ENCODE measurements at places on chromosomes 16 and 17. TPM values are rescaled to one million over a fixed set of nuclear protein-coding genes. Genes with fewer than 3 reads are reported as not detected.

DNA sequence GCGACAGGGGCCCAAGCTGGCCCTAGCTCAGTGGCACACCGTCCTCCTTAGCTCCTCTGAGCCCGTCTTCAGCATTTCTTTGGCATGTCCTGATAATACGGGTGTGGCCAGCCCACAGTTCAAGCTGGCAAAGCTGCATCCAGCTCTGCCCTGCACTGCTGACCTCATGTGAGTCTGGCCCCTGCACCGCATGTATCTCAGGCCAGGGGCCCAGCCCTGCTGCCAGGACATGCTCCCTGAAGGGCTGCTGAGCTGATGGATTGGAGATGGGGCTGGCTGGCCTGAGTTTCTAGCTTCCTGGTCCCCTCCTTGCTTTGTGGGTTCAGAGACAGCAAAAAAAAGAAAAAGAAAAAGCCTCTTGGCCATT lies 2.4 kb downstream of the DOC2B start:
- peaks cover 76% of the 10 kb centered on the region for H3K27me3 ChIP-seq
- H3K36me3 ChIP-seq: no peaks in the 10 kb centered on the region
- no peak overlapping the region for H3K27ac ChIP-seq
- peaks cover 13% of the 10 kb centered on the region for H3K4me1 ChIP-seq
- DNase-seq: no peak
- H3K4me3 ChIP-seq: no peak overlapping the region

GRCh38 chr16:22728167-22728836 lies 85.7 kb upstream of the HS3ST2 start:
- H3K36me3 ChIP-seq: no peaks in the 10 kb centered on the region
- DNase-seq: no peak
- no peak overlapping the region for H3K27ac ChIP-seq
- H3K4me1 ChIP-seq: peaks cover 8% of the 10 kb centered on the region

DNA sequence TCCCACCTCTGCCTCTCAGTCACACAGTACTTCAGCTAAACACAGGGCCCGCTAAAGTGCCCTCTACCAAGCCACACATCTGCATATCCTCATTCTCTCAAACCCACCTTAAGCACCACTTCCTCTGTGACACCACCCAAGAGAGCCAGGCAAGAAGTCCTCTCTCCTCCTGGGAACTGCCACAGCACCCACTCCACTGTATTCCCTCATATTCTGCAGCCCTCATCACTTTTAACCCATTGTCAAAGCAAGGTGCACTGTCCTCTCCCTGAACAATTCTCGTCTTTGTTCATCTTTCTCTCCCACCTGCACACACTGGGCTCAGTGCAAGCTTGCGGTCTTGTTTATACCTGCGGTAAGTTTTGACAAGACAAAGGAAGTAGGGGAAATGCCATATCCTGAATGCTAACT lies 13.6 kb downstream of the CHD9 start:
- no peaks in the 10 kb centered on the region for H3K27me3 ChIP-seq
- no peak overlapping the region for H3K4me3 ChIP-seq
- no peak overlapping the region for H3K27ac ChIP-seq
- DNase-seq: peak; percentile 28

DNA sequence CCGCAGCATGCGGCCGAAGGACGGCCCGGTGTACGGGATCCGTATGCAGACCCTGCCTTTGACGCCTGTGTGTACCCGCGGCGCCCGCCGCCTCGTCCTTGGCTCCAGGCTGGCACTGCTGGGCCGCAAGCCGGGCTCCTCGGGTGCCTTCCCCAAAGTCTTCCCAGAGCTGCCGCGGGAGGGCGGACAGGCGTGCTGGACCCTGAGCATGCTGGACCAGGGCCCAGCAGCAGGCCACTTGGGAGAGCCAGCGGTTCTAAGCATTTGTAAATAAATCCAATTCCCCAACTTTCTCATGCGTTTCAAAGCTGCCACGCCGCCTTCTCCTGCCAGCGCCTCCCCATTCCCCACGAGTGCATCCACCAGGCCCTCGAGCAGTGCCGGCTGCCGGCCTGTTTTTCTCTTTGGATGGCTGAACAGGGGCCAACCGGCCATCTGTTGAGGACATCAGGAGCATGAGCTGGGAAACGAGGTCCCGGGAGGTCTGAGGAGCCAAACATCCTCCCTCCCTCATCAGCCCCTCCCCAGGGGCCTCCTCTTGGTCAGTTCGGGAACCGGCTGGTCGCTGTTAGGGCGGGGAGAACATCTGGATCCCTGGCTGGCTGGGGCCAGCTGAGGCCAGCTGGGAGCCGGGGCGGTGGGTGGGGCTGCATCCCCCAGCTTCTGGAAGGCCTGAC lies 20.5 kb upstream of the PABPN1L start:
- peak overlapping the region; percentile 19 for H3K27ac ChIP-seq
- peak; percentile 65 for DNase-seq
- H3K4me3 ChIP-seq: no peak overlapping the region
- no peaks in the 10 kb centered on the region for H3K27me3 ChIP-seq
- H3K36me3 ChIP-seq: no peaks in the 10 kb centered on the region
- H3K4me1 ChIP-seq: peaks cover 16% of the 10 kb centered on the region

DNA sequence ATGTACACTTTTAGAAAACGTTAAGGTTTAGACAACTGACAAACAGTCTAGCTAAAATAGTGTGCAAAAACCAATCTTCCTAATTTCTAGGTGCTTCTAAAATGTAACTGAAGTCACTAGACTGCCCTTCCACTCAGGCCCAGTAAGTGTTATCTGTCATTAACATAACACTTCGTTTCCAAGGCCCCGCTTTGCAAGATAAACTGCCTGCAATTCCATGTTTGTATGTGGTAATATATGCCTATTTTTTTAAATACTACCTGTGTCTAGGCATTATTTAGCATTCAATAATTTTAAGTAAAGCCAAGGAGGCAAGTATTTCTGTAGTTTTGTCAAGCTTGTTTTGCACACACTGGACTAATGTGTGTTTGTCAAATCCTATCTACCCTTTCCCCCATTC lies 3.2 kb downstream of the USP32 start:
- H3K27ac ChIP-seq: no peak overlapping the region
- no peak overlapping the region for H3K4me3 ChIP-seq
- DNase-seq: no peak
- H3K4me1 ChIP-seq: peaks cover 49% of the 10 kb centered on the region

GRCh38 chr17:42780851-42781638 lies 635 bp downstream of the WNK4 start:
- H3K4me1 ChIP-seq: peaks cover 32% of the 10 kb centered on the region
- DNase-seq: no peak
- peak overlapping the region; percentile 69 for H3K4me3 ChIP-seq
- no peaks in the 10 kb centered on the region for H3K36me3 ChIP-seq

- no peaks in the 10 kb centered on the region for H3K27me3 ChIP-seq
- no peak overlapping the region for H3K4me3 ChIP-seq
- H3K4me1 ChIP-seq: no peaks in the 10 kb centered on the region
- no peaks in the 10 kb centered on the region for H3K36me3 ChIP-seq
Observed at GRCh38 chr16:50528820-50529219, 19.4 kb upstream of the NKD1 start.

GRCh38 chr16:71600822-71601221 lies 23.9 kb upstream of the TAT start:
- no peak for DNase-seq
- H3K36me3 ChIP-seq: no peaks in the 10 kb centered on the region
- H3K4me3 ChIP-seq: no peak overlapping the region
- no peak overlapping the region for H3K27ac ChIP-seq
- H3K4me1 ChIP-seq: no peaks in the 10 kb centered on the region
- H3K27me3 ChIP-seq: no peaks in the 10 kb centered on the region

DNA sequence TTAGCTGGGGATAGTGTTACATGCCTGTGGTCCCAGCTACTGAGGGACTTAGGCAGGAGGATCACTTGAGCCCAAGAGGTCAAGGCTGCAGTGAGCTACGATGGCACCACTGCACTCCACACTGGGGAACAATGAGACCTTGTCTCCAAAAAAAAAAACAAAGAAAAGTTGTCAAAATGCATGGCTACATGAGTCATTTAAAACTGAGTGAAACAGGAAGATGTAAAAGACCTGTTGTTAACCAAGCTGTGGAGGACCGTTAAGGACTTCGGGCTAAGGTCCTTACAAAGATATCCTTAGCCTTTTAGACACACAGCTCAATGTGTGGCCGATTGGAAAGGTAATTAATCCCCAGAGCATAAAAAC lies 25.1 kb downstream of the ZP2 start:
- no peak overlapping the region for H3K27ac ChIP-seq
- H3K4me3 ChIP-seq: no peak overlapping the region
- no peak for DNase-seq
- H3K27me3 ChIP-seq: no peaks in the 10 kb centered on the region

DNA sequence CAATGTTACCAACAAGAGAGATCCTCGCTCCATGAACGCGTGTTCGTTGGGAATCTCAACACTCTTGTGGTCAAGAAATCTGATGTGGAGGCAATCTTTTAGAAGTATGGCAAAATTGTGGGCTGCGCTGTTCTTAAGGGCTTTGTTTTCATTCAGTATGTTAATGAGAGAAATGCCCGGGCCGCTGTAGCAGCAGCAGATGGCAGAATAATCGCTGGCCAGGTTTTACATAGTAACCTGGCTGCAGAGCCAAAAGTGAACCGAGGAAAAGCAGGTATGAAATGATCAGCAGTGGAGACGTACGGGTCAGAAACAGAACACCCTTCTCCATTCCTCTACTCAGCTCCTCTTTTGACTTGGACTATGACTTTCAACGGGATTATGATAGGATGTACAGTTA lies 13.3 kb downstream of the SOCS1 start:
- no peaks in the 10 kb centered on the region for H3K27me3 ChIP-seq
- no peak overlapping the region for H3K4me3 ChIP-seq
- H3K36me3 ChIP-seq: no peaks in the 10 kb centered on the region
- no peak for DNase-seq
- no peaks in the 10 kb centered on the region for H3K4me1 ChIP-seq
- H3K27ac ChIP-seq: no peak overlapping the region

GRCh38 chr16:10897134-10897533 lies 20.1 kb downstream of the CIITA start:
- H3K4me3 ChIP-seq: no peak overlapping the region
- H3K27me3 ChIP-seq: no peaks in the 10 kb centered on the region
- H3K4me1 ChIP-seq: no peaks in the 10 kb centered on the region

The UMOD gene
- not detected for total RNA-seq

The UNK gene
- 99.1 TPM for total RNA-seq

The KRT36 gene
- total RNA-seq: not detected

The HEATR9 gene
- total RNA-seq: not detected

The GRB7 gene
- total RNA-seq: 25.9 TPM

The KCNJ18 gene
- not detected for total RNA-seq

All from transverse colon (tissue), 4 donors.